Activated CD8-positive, alpha-beta memory T cell treated with anti-CD3 and anti-CD28 coated beads for 1 hour (primary cell): ENCODE measurements at places on chromosomes 13 and 19.

DNA sequence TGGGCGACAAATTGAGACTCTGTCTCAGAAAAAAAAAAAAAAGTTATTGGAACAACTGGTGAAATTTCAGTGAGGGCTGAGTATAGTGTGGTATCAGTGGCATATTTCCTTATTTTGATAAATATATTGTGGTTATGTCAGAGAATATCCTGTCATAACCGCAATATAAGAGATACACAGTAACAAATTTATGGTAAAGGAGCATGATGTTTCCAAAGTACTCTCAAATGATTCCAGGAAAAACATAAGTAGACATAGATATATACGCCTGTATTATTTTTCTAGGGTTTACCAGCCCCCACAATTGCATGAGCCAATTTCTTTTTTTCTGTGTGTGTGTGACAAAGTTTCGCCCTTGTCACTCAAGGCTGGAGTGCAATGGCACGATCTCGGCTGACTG, 5.7 kb upstream of the C5AR1 start:
- no peak for DNase-seq

GRCh38 chr13:34217343-34218025, 399.5 kb downstream of the RFC3 start:
- no peak for DNase-seq

GRCh38 chr13:27371932-27372331, 52.5 kb upstream of the GTF3A start:
- no peak for DNase-seq

DNA sequence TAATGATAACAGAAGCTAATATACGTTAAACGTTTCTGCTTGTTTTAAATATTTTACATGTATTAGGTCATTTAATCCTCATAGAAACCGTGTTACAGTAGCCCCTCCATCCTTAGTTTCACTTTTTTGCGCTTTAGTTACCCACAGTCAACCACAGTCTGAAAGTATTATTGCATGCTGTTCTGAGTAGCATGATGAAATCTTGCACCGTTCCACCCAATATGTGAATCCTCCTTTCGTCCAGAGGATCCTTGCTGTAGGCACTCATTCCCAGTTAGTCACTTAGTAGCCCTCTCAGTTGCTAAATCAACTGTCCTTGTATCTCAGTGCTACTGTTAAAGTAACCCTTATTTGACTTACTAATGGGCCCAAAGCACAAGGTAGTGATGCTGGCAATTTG, 257.8 kb downstream of the ENOX1 start:
- DNase-seq, result no peak

DNA sequence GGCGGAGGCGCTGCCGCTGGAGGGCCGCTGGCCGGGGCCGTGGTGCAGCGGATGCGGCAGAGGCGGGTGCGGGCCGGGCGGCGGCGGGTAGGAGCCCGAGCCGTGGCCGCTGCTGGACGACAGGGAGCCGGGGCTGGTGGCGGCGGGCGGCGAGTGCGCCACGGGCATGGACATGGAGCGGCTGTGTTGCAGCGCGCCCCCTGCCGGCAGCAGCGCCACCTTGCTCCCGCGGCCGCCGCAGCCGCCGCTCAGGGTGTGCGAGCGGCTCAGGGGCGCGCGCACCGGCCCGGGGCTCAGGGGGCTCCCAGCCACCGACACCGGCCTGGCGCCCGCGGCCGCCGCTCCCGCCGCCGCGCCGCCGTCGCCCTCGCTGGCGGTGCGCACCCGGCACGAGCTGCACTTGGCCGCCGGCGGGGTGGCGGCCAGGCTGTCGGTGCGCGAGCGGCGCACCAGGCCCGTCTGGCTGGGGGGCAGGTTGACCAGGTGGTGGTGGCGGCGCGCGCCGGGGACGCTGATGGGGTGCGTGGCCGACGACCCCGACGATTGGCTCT, 1.7 kb downstream of the IRS2 start:
- DNase-seq, result no peak

GRCh38 chr19:15107061-15108010, at the start of gene SYDE1:
Gene SYDE1, plus strand, starts transcription at chr19:15107401. Its CDS starts 33 bp downstream, at chr19:15107434.
- no peak for DNase-seq

DNA sequence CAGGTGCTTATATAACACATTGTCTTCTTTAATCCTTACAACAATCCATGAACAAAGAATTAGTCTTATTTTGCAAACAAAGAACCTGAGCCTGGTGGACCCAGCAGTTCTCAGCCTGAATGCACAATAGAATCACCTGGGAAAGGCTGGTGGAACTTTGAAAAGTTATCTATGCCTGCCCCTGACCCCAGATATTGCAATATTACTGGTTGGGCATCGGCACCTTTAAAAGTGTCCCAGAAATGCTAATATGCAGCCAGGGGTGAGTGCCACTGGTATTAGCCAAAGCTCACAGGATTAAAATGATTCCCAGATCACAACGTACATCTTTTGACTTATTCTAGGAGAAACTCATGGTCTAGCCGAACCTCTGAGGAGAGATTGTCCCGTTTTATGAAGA, 268.8 kb downstream of the KLF5 start:
- no peak for DNase-seq

GRCh38 chr19:27846944-27847343, 1366.0 kb downstream of the UQCRFS1 start:
- no peak for DNase-seq

- no peak for DNase-seq
These were observed 5.1 kb downstream of the CD37 start for GRCh38 chr19:49340069-49340864.

- no peak for DNase-seq
These were observed 5.8 kb downstream of the CPAMD8 start for GRCh38 chr19:17020823-17021222.

DNA sequence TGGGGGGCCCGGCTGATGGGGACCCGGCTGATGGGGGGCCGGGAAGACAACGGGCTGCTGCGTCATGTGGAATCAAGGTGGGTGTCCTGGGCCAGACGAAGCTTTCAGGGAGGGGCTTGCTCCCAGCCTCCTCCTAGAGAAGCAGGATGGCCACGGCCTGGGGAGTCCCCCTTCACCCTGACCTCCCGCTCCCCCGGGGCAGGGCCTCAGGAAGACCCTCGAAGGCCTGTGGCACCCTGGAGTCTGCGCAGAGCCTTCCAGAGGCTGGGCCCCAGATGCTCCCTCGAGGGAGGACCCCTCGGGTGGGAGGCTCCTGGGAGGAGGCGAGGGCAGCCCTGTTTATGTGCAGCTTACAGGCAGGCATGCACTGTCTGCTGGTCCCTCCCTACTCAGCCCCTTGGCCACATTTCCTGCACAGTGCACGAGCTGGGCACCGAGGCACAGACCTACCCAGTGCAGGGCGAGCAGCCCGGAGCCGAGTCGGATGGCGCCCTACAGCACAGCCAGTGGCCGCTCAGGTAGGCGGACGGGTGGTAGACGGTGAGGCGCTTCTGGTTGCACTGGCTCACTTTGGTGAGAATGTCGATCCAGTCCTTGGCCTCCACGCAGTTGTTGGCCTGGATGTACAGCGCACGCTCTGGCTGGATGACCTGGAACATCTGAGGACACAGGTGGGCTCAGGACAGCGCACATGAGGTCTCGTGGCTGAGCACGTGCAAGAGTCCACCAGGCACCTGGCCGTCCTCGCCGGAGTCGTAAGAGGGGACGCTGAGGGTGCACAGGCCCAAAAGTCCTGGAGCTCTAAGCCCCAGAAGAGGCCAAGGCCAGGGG, 22.4 kb upstream of the C13orf46 start:
- no peak for DNase-seq

- no peak for DNase-seq
These were observed 667 bp downstream of the ZNF878 start for GRCh38 chr19:12052091-12052496.

DNA sequence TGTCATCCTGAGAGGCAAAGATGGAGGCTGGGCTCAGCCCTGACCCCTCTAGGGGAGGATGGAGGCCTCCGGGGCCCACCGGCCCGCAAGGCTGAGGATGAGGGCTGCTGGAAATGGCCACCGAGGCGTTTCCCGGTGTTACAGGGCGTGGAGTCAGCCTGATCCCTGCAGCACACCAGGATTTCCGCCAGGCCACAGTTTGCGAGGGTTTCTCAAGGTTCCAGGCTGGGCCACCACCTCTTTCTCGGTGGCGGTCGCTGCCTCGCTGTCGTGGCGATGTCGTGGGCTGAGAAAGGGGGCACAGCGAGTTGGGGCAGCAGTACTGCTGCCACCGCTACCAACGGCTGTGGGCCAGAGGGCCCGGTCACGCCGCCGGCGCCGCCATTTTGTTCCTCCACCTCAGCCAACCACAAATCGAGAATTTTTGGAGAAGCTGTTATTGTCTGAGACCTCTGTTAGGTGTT, at the start of gene CSNK1A1L:
CSNK1A1L (minus strand) TSS at position 414 of the 464 bp plus-strand sequence; CDS start at position 6, 408 bp downstream.
- no peak for DNase-seq

DNA sequence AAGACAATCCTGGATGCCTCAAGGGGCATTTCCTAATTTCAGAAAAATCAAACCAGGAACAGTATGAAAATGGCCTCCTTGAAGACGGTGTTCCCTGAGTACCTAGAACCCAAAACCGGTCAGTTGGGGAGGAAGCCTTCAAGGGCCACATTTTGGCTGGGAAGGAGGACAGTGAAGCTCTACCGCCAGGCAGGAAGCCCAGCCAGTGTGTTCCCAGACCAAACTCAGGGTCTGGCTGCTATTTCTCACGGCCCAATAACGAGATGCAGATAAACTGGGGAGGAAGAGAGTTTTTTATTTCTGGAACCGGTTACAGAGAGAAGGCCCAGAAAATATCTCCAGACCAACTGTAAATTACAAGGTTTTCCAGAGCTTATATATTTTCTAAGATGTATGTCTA, 24.3 kb upstream of the CEACAM21 start:
- no peak for DNase-seq

DNA sequence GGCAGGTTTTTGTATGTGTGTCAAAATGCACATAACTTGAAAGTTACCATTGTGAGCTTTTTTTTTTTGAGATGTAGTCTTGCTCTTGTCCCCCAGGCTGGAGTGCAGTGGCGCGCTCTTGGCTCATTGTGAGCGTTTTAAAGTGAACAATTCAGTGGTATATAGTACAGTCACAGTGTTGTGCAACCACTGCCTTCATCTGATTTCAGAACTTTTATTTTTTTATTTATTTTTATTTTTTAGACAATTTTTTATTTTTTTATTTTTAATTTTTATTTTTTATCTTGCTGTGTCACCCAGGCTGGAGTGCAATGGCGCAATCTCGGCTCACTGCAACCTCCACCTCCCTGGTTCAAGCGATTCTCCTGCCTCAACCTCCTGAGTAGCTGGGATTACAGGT, 15.0 kb downstream of the SLC25A42 start:
- no peak for DNase-seq
